ENCODE measurements at places on chromosomes 3 and 15.

DNA sequence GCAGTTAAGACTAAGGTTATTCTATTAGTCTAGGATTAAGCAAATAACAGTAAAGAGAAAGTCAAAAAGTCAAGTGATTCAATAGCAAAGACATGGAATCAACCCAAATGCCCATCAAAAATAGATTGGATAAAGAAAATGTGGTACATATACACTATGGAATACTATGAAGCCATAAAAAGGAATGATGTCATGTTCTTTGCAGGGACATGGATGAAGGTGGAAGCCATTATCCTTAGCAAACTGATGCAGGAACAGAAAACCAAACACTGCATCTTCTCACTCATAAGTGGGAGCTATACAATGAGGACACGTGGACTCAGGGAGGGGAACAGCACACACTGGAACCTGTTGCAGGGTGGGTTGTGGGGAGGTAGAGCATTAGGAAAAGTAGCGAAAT lies 29.0 kb downstream of the UNC13C start:
- no peak for DNase-seq

- no peak for DNase-seq
Measured at GRCh38 chr15:64430000-64430735, 30.2 kb upstream of the ZNF609 start.

GRCh38 chr15:57943171-57943570 lies 122.3 kb downstream of the ALDH1A2 start:
- DNase-seq = no peak

- no peak for DNase-seq
Measured at GRCh38 chr3:81770710-81771109, 9.3 kb upstream of the GBE1 start.

All from activated CD8-positive, alpha-beta memory T cell treated with anti-CD3 and anti-CD28 coated beads, Interleukin-2, amount 50 U/mL, for 48 hours (primary cell).